H7 (cell line): ENCODE measurements at places on chromosomes 1 and 21. TPM values are rescaled to one million over a fixed set of nuclear protein-coding genes. Genes with fewer than 3 reads are reported as not detected.
A peak's percentile ranks its signal among the peaks of the same experiment; 100 is the strongest.

The GJA5 gene
- total RNA-seq, result 2.2 and 2.6 TPM in 2 replicates

- DNase-seq, result no peak
These were observed 10.1 kb upstream of the HCRTR1 start for GRCh38 chr1:31607360-31607759.

DNA sequence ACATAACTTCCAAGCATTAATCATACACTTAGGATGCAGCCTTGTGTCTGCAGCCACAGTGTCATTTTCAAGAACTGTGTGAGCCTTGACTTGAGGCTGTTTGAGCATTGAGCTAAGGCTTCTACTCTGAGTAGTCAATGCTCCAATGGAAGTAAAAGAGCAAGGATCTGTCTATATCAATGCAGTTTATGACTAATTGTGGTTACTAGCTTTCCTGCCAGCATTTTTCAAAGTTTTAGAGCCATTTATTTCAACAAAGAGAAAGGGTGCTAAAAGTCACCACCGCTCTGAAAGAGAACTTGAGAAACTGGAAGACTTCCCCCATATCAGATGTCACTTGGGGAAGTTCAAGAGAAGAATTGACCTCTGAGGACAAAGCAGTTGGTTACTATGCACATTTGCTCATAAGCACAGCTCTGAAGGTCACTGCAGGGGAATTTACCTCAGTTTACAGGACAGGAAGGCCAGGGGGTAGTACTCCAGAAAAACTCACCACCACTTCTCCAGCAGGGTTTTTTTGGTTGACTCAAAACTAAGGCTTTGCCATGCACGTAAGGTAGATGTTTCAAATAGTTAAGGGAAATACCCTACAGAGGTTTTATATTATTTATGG lies 24.5 kb upstream of the RGS1 start:
- DNase-seq, result no peak

GRCh38 chr1:1111516-1112236 lies 4.2 kb downstream of the C1orf159 start:
- no peak for DNase-seq

- DNase-seq, result peak; percentile 36
These were observed 65.2 kb downstream of the OBSCN start for GRCh38 chr1:228272831-228273571.

- DNase-seq, result no peak
These were observed 8.8 kb upstream of the COG2 start for GRCh38 chr1:230633469-230633868.

GRCh38 chr1:21931171-21932093 lies 5.7 kb downstream of the HSPG2 start:
- peak; percentile 52 for DNase-seq

- no peak for DNase-seq
These were observed 140.7 kb downstream of the CYYR1 start for GRCh38 chr21:26432410-26432809.

The WNT3A gene
- 0.31 and 0.33 TPM in 2 replicates for total RNA-seq

DNA sequence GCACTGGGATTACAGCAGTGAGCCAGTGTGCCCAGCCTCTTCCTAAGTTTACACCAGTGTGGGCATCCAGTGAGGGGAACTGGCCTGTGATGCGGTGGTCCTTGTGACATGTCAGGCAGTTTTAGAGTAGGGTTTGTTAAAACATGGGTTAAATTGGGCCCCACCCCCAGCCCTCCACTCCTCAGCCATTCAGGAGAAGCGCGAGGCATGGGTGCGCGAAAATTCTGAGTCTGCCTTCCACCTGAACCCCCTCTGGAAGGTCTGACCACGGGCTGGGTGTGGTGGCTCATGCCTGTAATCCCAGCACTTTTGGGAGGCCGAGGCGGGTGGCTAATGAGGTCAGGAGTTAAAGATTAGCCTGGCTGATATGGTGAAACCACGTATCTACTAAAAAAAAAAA lies 51.7 kb downstream of the SKI start:
- no peak for DNase-seq

GRCh38 chr1:71695084-71695483 lies 587.3 kb downstream of the NEGR1 start:
- DNase-seq, result no peak

DNA sequence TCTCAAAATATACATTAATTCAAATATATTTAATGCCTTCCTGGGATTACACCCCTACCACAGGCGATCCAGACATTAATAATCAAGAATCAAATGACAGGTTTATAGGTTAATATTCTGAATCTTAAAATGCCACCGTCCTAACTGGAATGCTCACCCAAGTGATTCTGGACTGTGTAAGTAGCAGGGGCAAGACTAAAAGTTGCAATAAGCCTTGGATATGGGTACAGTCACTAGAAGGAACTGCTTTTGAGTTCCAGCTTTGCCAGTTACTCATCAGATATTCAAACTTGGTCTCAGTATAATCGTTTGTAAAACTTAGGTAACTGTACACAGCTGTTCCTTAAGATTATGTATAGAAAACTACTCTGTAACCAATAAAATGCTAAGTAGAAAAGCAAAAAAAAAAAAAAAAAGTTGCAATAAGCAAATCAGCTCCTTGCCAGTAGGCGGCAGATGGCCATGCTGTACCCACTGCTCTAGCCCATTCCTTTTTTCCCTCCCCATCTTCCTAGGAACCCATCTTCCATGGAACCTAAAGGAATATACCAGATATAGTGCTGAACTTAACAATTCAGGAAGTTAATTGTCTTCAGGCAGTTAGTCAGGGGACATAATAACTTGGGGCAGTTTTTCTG lies 10.5 kb downstream of the RO60 start:
- peak; percentile 52 for DNase-seq

The CYP4A22 gene
- not detected in 2 replicates for total RNA-seq

The MX2 gene
- total RNA-seq, result 0.45 and 2.1 TPM in 2 replicates

GRCh38 chr1:164950541-164950986 lies 391.6 kb downstream of the PBX1 start:
- DNase-seq, result no peak

The CDK18 gene
- total RNA-seq, result 48.3 and 52.0 TPM in 2 replicates

The HHAT gene
- total RNA-seq, result 1.0 and 1.4 TPM in 2 replicates

GRCh38 chr1:202622388-202622787 lies 87.9 kb downstream of the SYT2 start:
- DNase-seq, result peak; percentile 40

The LCE1D gene
- total RNA-seq, result not detected in 2 replicates

DNA sequence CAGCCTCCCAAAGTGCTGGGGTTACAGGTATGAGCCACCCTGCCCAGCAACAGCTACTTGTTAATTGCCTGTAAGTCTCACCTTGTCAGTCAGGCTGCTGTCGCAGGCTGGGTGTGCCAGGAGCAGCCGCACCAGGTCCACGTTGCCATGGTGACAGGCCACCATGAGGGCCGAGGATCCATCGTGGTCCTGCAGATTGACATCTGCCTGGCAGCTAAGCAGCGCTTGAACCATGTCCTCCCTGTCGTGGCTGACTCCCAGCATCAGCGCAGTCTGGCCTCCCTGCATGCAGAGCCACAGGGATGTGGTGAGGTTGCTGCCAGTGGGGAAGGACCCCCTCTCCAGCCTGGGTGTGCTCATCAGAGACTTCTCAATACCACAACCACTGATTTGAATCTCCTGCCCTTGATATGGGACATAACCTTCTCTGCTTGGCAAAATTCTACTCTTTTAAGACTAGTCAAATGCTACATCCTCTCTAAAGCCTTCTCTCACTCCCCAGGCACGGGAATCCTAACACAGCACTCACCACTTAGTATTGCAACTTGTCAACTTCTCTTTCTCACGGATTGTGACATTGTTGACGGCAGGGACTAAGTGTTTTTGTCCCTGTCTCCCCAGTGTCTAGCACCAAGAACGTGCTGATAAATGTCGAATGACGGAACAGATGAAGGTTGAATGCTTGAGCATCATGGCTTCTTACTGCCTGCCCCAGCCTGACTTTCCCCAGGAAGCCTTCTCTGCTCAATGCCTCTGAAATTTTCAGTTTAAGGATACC lies 52.9 kb downstream of the L1TD1 start:
- DNase-seq, result peak; percentile 47

DNA sequence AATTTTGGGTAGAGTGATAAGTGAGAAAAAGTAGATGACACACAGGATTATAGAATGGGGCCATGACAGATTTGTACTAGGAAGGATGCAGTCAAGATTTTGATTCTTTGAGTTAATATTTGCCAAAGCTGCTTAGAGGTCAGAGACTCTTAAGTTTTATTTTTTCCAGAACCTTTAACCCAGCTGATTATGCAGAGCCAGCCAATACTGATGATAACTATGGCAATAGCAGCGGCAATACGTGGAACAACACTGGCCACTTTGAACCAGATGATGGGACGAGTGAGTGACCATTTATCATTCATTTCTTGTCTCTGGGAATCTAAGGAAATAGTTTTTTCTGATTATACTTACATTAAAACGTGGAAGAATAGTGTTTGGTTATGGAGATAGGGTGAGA lies 16.1 kb downstream of the UBAP2L start:
- DNase-seq, result no peak

GRCh38 chr21:39681257-39681656 lies 63.7 kb upstream of the IGSF5 start:
- no peak for DNase-seq

The PTPRF gene
- total RNA-seq, result 64.1 and 79.8 TPM in 2 replicates

DNA sequence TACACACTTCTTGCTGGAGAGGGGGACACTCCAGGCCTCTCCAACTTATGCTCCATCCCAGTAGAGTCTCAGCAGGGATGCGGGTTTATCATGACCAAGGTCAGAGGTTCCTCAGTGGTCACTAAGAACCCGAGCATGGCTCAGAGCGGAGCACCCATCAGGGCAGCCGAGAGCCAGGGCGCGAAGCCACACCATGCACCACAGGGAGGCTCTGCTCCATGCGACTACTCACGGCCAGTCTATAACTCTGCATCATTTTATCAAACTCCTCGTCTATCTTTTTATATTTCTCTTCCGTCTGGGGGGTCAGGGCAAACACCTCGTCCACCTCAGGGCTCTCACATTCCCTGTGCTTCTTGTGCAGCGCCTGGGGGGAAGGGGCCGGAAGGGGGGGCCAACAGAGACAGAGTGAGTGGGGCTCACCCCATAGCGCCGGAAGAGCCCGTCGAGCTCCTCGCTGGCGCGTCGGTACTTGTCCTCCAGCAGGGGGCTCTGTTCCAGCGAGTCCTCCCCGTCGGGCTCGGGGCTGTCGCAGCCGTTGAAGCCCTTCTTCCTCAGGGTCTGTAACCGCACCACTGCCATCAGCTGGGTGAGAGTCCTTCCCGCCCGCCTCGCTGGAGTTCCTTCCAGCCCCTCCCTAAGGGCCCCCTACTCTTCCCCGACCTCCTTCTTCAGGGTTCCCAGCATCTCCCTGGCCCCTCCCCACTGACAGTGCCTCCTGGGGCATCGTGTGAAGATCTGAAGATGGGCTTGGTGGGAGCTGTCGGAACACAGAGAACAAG lies 20.0 kb downstream of the MEF2D start:
- peak; percentile 96 for DNase-seq

The PWP2 gene
- total RNA-seq, result 4.1 and 8.6 TPM in 2 replicates

The CALML6 gene
- 1.6 and 3.7 TPM in 2 replicates for total RNA-seq

The LCE2A gene
- total RNA-seq, result not detected in 2 replicates

DNA sequence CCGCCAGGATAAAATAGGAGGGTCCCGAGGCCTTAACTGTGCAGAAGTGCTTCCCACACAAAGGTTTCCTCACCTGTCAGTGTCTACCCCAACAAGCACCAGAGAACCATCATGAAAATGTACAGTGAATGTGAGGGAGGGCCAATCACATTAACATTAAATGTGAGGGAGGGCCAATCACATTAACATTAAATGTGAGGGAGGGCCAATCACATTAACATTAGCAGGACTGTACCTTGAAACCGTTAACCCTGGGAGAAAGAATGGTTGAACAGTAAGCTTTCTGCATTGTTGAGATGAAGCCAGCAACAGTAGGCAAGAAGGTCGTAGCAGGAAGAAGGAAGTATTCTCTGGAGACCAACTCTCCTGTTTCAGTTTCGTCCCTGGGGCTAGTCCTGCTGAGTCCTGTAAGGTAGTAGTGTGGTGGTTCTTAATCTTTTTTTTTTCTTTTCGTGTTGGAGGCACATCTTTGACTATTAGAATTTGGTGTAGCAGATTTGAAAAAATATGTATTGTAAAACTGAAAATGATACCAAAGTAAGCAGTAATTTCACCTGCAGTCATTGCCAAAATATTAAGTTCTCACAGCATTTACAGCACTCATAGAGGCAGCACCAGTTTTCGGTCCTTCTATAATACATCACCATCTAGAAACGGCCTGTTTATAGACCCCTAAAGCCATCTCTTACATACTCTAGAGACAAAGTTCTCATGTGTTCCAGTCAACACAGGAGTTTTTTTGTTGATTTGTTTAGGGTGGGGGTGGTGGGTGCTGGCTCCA lies 98.6 kb upstream of the PPP2R5A start:
- no peak for DNase-seq

DNA sequence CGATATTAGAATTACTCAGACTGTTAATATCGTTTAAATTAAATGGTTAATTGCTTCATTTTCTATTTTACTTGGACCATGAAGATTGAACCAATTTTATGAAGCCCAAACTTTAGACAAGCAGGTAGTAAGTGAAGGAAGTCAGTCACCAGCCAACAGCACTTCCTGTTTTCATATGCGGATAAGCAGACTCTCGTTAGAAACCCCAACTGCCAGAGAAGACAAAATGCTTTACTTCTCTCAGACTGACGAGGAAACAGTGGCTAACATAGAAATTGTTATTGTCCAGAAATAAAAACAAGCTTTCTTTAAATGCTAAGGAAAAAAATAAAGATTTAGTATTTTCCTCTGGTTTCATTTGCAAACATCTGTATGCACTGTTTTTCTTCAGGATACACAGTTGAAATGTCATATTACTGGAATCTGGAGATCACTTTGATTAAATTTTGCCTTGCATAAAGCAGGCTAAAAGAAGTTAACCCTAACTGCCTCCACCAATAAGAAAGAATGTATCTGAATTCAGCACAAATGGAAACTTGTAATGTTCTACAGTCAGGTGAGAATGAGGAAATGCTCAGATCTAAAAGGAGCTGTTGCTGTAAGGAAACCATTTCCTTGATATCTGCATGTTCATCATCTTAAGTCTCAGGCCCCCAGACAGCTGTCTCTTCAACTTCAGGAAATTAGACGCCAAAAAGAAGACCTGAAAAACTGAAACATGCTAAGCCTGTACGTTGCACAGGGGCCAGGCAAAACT lies 129.8 kb upstream of the SAMSN1 start:
- no peak for DNase-seq

GRCh38 chr1:115426231-115426771 lies 88.3 kb upstream of the NGF start:
- no peak for DNase-seq

DNA sequence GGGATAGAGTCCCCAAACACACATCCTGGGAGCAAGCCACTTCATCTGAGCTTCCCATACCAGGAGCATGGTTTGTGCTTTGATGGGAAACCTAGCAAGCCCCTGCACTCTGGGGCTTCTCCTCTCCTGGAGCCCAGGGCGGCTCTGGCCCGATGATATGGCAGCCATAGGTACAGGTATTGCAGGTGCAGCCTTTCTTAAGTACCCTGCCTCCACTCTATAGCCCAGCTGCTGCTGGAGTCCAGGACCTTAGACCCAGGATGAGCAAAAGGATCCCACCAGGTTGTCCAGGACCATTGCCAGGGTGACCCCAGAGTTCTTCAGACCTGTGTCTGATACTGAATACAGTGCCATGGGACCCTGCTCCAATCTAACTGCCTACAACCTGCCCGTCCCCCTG lies 4.2 kb downstream of the C1orf226 start:
- peak; percentile 6 for DNase-seq
